ENCODE measurements at places on chromosomes 7 and 10. TPM values are rescaled to one million over a fixed set of nuclear protein-coding genes. Genes with fewer than 3 reads are reported as not detected.

MNX1 gene
- not detected for total RNA-seq

BLVRA gene
- 63.0 TPM for total RNA-seq

PNLIP gene
- 4.8 TPM for total RNA-seq

LIPM gene
- not detected for total RNA-seq

ERVW-1 gene
- total RNA-seq = not detected

EEF1AKMT2 gene
- total RNA-seq = 14.8 TPM

TMEM140 gene
- 12.2 TPM for total RNA-seq

DDX50 gene
- 39.3 TPM for total RNA-seq

SFRP5 gene
- 0.38 TPM for total RNA-seq

RPA3 gene
- 18.2 TPM for total RNA-seq

ARMS2 gene
- total RNA-seq = not detected

KCND2 gene
- total RNA-seq = 7.0 TPM

C10orf120 gene
- total RNA-seq = not detected

CNTNAP2 gene
- not detected for total RNA-seq

Data from posterior vena cava (tissue), 2 donors.